Chondrocyte (in vitro differentiated cells): ENCODE measurements at places on chromosomes 16 and 17.

- no peak for DNase-seq
These were observed 1.8 kb downstream of the CACNG3 start for GRCh38 chr16:24257958-24258357.

GRCh38 chr17:81601525-81602120 is 35.3 kb downstream of the NPLOC4 start:
- DNase-seq = no peak

DNA sequence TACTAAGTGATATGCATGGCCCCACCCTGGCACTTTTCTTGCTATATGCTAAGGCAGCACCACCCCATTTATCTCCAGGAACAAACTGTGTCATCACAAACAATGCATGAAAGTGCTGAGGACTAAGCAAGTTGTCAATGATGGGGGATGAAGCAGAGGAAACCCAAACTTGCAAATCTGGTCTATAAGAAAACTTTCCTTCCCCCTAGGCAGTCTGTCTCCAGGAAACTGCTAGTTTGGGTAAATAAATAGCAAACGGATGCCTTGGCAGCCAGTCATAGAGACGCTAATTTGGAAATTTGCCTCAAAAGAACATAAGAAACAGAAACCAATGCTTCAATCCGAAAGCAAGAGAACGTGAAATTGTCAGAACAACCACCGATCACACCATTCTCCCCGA is 5.6 kb upstream of the HSBP1 start:
- no peak for DNase-seq

GRCh38 chr16:71746442-71747046 is 22.0 kb upstream of the PHLPP2 start:
- DNase-seq = no peak

- no peak for DNase-seq
These were observed 2.8 kb downstream of the UBTF start for GRCh38 chr17:44216694-44217093.
